Stimulated activated CD8-positive, alpha-beta memory T cell treated with anti-CD3 and anti-CD28 coated beads, Interleukin-15, amount 100 ng/mL, for 1 hour (primary cell): ENCODE measurements at places on chromosomes 11 and 22.
A peak's percentile ranks its signal among the peaks of the same experiment; 100 is the strongest.

GRCh38 chr11:121063728-121064127 is 37.3 kb upstream of the TECTA start:
- DNase-seq, result no peak

DNA sequence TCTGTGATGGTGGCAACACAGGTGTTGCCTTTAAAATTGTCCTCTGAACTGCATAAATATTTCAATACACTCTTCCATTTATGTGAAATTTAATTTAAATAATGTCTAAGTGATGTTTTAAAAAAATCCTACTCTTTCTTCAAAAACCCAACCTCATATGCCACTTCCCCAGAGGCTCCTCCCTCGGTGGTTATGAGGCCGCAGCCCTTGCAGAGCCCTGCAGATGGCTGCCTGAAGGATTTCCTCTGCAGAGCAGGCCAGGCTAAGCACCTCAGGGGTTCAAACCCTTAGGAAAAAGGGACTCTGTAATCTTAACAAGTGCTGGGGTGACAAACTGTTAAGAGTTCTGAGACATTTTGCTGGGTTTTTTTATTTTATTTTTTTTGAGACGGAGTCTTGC is 25.2 kb downstream of the MORC2 start:
- DNase-seq, result peak; percentile 32

DNA sequence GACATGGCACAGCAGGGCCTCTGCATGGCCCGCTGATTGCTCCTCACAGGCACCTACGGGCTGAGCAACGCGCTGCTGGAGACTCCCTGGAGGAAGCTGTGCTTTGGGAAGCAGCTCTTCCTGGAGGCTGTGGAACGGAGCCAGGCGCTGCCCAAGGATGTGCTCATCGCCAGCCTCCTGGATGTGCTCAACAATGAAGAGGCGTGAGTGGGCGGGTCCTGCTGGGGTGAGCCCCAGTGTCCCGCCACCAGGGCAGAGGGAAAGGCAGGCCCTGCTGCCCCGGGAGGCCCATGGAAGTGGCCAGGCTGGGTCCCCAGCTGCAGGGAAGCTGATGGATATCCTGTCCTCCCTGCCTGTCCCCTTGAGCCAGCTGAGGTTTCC is 18.6 kb upstream of the DGCR8 start:
- DNase-seq, result no peak

GRCh38 chr22:21020802-21021429 is 6.0 kb downstream of the P2RX6 start:
- no peak for DNase-seq

- no peak for DNase-seq
Observed at GRCh38 chr22:38212442-38212841, 10.6 kb downstream of the MAFF start.

- no peak for DNase-seq
Observed at GRCh38 chr11:124748481-124749343, 3.3 kb downstream of the VSIG2 start.

GRCh38 chr11:26204101-26204500 is 127.8 kb upstream of the ANO3 start:
- DNase-seq, result no peak

DNA sequence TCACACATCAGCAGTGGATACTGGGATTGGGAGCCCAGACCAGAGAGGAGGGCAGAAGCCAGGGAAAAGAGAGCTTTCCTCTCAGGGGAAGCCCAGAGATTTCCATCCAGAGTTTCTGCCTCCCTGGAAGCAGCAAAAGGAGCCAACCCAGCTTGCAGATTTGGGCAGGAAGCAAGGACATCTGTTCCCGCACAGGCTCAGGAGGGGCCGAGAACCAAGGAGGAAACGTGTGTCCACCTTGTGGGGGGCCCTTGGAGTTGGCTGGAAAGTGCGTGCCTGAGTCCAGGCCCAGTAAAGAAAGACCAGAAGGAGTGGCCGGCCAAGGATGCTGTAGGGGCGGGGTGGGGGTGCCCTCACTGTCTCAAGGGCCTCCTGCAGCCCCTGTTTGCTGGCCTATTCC is 6.0 kb upstream of the NPTXR start:
- no peak for DNase-seq

DNA sequence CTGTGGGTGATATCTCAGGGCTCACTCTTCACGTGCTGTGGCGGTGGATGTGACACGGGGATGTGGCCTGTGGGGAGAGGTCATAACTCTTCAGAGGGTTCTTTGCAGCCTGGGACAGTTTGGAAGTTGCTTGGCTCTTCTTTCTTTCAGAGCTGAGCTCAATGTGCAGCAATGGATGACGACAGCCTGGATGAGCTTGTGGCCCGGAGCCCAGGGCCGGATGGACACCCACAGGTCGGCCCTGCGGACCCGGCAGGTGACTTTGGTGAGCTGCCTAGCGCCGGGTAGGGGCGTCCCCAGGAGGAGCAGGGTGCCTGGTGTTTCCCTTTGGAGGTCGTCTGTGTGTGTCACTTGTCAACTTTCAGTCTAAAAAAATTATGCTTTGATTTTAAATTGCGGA is 5.1 kb downstream of the PHRF1 start:
- DNase-seq, result no peak

GRCh38 chr22:48592066-48592345 is 1235.7 kb downstream of the BRD1 start:
- DNase-seq, result no peak

DNA sequence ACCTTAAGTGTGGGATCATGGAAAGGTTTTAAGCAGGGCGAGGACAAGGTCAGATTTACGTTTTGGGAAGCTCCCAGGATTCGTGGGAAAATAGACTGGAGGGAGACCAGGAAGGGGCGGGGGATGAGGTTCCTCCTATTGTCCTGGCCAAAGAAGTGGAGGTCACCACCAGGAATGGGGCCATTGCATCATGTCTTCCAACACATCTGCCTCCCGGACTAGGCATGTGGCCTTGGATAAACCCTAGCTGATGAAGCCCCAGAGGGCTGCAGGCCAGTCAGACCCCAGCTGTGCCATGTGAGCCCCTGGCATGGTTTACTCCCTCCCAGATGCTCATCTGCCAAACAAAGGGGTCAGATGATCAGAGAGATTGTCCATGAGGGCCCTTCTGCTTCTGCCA is 11.5 kb upstream of the YWHAH start:
- DNase-seq, result no peak

GRCh38 chr11:20479513-20479912 is 92.0 kb downstream of the PRMT3 start:
- DNase-seq, result no peak

DNA sequence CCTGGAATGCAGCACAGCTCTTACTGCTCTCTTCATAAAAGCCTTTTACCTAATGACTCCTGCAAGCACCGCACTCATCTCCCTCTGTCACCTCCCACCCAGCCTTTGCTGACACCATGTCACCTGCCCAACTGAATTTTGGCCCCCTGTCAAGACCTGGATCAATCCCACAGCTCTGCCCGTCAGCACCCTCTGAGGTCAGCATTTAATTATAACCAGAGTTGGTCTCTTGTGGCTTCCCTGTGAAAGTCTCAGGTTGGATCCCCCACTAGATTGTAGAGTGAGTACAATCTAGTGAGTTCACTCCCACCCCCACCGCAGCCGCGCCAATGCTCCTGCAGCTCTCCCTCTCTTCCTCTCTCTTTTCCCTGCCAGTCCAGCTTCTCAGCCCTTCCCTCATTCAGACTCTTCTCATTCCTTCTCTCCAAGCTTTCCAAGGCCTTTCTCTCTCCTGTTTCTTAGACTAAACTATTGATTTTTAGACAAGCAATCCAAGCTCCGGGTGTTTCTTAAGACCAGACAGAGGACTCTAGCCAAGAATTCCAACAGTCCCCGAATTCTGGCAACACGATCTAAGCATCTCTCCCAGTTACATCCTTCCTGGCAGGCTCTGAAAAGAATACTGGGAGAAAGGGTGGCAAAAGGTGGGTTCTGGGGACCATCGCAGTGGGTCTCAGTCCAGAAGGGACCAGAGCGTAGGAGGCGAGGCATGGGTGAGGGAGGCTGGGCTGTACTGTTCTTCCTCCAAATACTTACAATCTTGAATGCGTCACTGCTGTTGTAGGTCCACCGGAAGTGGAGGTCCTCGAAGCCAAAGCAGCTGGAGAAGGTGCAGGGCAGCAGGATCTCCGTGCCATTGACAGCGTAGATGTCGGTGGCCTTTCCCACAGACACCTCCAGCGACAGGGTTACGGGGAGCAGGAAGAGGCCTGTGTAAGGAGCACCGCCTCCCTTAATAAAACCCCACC is 8.0 kb downstream of the SCN4B start:
- DNase-seq, result no peak

- DNase-seq, result no peak
Observed at GRCh38 chr11:110601936-110602335, 110.3 kb downstream of the ARHGAP20 start.

DNA sequence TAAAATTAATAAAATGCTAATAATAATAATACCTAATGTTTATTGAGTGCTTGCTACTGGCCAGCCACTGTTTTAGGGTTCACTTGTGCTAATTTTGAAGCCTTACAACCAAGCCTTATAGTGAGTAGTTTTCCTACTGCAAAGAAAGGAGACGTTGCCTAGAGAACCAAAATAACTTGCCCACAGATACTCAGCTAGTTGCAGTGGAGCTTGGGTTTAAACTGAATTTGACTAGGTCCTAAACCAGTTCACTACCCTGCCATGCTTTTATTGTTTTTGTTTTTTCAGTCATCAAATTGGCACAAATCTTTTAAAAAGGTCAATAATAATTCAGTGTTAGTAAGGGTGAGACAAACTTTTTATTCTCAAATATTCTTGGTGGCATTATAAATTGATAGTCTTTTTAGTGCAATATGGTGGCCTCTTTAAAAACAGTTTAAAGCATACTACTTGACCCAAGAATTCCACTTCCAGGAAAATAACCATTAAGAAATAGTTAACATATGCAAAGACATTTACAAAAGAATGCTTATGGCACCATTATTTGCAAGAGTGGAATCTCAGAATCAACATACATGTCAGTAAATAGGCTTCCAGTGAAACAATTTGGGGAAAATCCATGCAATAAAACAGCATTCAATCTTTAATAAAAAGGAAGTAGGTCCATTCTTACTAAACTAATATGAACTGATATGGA is 90.2 kb downstream of the OPCML start:
- no peak for DNase-seq

DNA sequence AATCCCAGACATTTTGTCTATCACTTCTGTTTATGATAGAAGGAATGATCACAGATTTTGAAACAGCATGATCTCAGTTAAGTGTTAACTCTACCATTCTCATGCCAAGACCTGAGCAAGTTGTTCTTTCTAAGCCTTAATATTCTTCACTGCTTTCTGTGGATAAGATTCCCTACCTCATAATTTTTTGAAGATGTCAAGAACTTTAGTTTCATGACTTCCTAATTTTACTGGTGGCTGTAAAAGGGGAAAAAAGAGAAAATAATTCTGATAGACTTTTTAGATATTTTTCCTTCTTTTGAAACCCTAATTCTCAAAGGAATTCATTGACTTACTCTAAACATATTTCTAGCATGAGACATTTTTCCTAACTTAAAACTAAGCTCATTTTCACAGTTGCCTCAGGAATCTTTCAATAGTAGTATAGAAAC is 520.0 kb upstream of the LUZP2 start:
- DNase-seq, result no peak

- DNase-seq, result no peak
Observed at GRCh38 chr11:98040061-98040808, 980.5 kb upstream of the CNTN5 start.

DNA sequence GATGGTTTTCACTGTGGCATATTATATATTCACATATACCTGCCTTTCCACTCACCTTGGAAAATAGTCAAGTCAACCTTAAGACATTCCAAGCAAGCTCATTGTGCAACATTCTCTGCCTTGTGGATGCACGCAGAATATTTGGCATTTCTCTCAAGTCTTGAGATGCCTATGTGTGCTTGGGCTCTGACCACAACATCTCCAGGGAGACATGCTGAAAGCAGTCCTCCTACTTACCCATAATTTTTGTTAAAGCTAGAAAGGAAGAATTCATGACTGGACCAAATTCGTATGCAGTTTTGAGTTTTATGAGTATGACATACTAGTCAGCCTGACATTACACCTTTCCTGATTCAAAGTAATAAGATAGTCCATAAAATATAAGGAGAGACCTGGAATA is 684.0 kb downstream of the OPCML start:
- DNase-seq, result no peak

GRCh38 chr11:128207861-128208321 is 379.5 kb downstream of the ETS1 start:
- DNase-seq, result no peak

DNA sequence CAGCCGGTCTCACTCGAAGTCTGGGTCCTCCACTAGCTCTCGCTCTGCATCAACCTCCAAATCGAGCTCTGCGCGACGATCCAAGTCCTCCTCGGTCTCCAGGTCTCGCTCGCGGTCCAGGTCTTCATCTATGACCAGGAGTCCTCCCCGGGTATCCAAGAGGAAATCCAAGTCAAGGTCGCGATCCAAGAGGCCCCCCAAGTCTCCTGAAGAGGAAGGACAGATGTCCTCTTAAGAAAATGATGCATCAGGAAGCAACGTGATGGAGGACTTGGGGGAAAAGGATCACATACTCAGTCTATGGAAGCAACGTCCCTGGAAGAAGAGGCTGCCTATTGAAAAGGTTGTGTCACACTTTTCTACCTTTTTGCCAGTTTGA is 1.1 kb downstream of the SRSF8 start:
- no peak for DNase-seq

GRCh38 chr22:38429499-38430068 is 25.4 kb downstream of the KCNJ4 start:
- DNase-seq, result no peak

DNA sequence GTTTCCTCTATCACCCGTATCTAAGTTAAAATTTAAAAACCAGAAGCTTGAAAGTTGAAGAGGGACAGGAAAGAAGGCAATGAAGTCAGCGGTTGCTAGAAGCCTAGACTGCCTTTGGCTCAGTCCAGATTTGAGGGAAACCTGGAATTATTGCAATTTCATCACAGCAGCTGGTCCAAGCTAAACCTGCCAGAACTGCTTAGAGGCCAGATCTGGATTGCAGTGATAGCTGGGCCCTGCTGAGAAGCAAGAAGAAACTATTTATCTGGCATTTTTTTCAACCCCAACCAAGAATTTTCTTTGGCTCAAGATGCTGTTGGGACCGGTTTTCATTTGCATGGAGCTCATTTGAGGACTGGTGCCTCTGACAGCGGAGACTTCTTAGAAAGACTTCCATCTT is 121.5 kb upstream of the TEAD1 start:
- DNase-seq, result no peak

DNA sequence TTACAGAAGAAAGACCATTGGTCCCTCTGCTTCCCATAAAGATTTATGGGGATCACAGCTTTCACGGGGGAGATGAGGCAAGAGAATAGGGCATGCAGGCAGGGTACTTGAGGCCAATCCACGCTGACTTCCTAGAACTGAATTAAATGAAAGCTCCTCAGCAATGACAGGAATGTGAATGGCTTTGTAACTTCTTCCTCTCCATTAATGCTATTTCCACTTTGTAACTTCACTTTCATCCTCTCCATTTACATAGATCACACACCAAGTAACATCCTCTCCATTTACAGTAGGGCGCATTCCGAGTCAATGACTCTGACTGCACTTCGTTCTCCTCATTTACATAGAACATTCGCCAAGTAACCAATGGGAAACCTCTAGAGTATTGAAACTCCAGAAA is 89.8 kb downstream of the PIWIL4 start:
- no peak for DNase-seq

- no peak for DNase-seq
Observed at GRCh38 chr11:133818302-133818701, 27.0 kb downstream of the SPATA19 start.

- no peak for DNase-seq
Observed at GRCh38 chr11:79017811-79018210, 423.0 kb downstream of the TENM4 start.

GRCh38 chr11:132941024-132941646 is 591.2 kb downstream of the OPCML start:
- no peak for DNase-seq

- no peak for DNase-seq
Observed at GRCh38 chr22:49192180-49192856, 635.4 kb downstream of the BRD1 start.
